A549 treated with Hydrocortisone at 1 μM for 4 hours (cell line): ENCODE measurements at places on chromosomes 2 and 18. TPM values are rescaled to one million over a fixed set of nuclear protein-coding genes. Genes with fewer than 3 reads are reported as not detected.

RESP18 gene
- total RNA-seq = not detected in 5 replicates

ZEB2 gene
- 5.0 to 10.8 TPM (median 7.3 TPM) in 5 replicates for total RNA-seq

CCDC102B gene
- total RNA-seq = 0.18 to 0.81 TPM (median 0.28 TPM) in 4 of 5 replicates, not detected in the other

CHST9 gene
- not detected in 5 replicates for total RNA-seq

C1QL2 gene
- total RNA-seq = 0.37 to 0.61 TPM (median 0.48 TPM) in 5 replicates

SERPINB13 gene
- not detected in 5 replicates for total RNA-seq

SCN9A gene
- 1.9 to 4.9 TPM (median 4.1 TPM) in 5 replicates for total RNA-seq

TPO gene
- total RNA-seq = 0.07 to 0.17 TPM (median 0.10 TPM) in 5 replicates

PLGLB1 gene
- 0.36 to 0.82 TPM (median 0.49 TPM) in 5 replicates for total RNA-seq

FEV gene
- not detected in 5 replicates for total RNA-seq
